ENCODE measurements at places on chromosomes 4 and X. TPM values are rescaled to one million over a fixed set of nuclear protein-coding genes. Genes with fewer than 3 reads are reported as not detected.
A peak's percentile ranks its signal among the peaks of the same experiment; 100 is the strongest.

DNA sequence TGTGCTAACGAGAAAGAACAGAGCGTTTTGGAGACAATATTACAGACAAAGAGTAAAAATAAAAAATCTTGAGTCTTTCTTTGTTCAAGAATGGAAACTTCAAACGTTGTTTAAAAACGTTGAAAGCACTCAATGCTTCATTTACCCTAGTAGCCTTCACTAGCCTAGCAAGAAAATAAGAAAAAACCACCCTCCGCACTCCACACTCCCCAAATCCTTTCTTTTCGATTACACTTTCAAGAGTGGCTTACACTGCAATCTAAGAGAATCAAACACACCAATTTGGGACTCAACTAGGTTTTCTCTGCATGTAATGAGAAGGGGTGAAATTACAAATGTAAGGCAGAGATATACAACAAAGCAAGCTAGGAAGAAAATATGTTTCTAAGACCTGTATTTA, 4.7 kb downstream of the TMSB4X start:
- peaks cover 60% of the 10 kb centered on the region for H3K4me1 ChIP-seq
- peak overlapping the region; percentile 63 for H3K27ac ChIP-seq
- no peak overlapping the region for H3K4me3 ChIP-seq
- H3K36me3 ChIP-seq, result no peaks in the 10 kb centered on the region
- no peaks in the 10 kb centered on the region for H3K27me3 ChIP-seq

- no peak overlapping the region for H3K27ac ChIP-seq
- DNase-seq, result no peak
- H3K36me3 ChIP-seq, result no peaks in the 10 kb centered on the region
Observed at GRCh38 chrX:71315917-71316316, 14.4 kb downstream of the ITGB1BP2 start.

- no peak overlapping the region for H3K4me3 ChIP-seq
- H3K27me3 ChIP-seq, result no peaks in the 10 kb centered on the region
- no peaks in the 10 kb centered on the region for H3K4me1 ChIP-seq
- no peak overlapping the region for H3K27ac ChIP-seq
- DNase-seq, result no peak
Observed at GRCh38 chr4:11376571-11376970, 52.1 kb downstream of the HS3ST1 start.

- DNase-seq, result peak; percentile 67
- H3K27me3 ChIP-seq, result no peaks in the 10 kb centered on the region
- H3K27ac ChIP-seq, result peak overlapping the region; percentile 54
- H3K4me3 ChIP-seq, result no peak overlapping the region
- peaks cover 9% of the 10 kb centered on the region for H3K4me1 ChIP-seq
Observed at GRCh38 chrX:154819771-154820341, 14.6 kb upstream of the MPP1 start.

- no peaks in the 10 kb centered on the region for H3K36me3 ChIP-seq
- H3K4me1 ChIP-seq, result no peaks in the 10 kb centered on the region
- no peak overlapping the region for H3K4me3 ChIP-seq
- DNase-seq, result no peak
Observed at GRCh38 chrX:21963269-21963668, 22.8 kb downstream of the SMS start.

- peak within 1 kb of the TSS; percentile 74 for H3K27ac ChIP-seq
- no peaks in the 10 kb centered on the region for H3K27me3 ChIP-seq
- peaks cover 8% of the 10 kb centered on the region for H3K4me1 ChIP-seq
- H3K36me3 ChIP-seq, result no peaks in the 10 kb centered on the region
- peak within 1 kb of the TSS; percentile 63 for H3K4me3 ChIP-seq
Observed at GRCh38 chr4:86359944-86360478, at the start of gene MAPK10. Gene MAPK10 (minus strand): TSS chr4:86360053.

DNA sequence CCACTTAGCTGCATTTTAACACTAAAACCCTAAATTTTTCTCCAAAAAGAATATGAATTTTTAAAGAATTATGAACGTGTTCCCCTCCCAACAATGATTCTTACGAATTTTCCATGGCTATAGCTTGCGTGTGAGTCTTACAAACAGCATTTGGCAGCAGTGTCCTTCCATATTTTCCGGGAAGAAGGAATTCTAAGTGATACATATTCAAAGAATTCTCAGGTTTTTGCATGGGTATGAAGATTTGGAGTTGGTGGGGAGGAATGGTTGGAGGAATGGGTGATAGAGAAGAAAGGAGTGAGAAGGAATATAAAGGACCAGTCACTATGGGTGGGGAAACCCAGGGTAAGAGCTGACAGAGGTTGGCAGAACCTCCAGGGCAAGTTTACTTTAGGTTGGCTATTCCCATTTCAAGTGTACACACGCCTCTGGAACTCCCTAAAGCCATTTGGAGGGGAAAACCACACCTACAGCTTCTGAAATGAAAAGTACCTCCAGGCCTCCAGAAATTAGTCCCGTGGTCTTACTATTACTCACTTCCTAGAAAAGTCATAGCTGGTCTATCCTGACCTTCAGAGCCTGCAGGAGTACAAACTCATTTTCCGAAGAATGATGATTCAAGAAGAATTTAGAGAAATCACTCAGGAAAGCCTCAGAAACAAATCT, 420.8 kb upstream of the DIPK2B start:
- no peak overlapping the region for H3K27ac ChIP-seq
- H3K4me1 ChIP-seq, result no peaks in the 10 kb centered on the region
- no peak for DNase-seq
- no peaks in the 10 kb centered on the region for H3K36me3 ChIP-seq
- no peaks in the 10 kb centered on the region for H3K27me3 ChIP-seq
- no peak overlapping the region for H3K4me3 ChIP-seq

GRCh38 chr4:57055886-57056285, 54.3 kb downstream of the IGFBP7 start:
- H3K36me3 ChIP-seq, result no peaks in the 10 kb centered on the region
- no peak overlapping the region for H3K27ac ChIP-seq
- H3K4me3 ChIP-seq, result no peak overlapping the region
- no peaks in the 10 kb centered on the region for H3K4me1 ChIP-seq

DNA sequence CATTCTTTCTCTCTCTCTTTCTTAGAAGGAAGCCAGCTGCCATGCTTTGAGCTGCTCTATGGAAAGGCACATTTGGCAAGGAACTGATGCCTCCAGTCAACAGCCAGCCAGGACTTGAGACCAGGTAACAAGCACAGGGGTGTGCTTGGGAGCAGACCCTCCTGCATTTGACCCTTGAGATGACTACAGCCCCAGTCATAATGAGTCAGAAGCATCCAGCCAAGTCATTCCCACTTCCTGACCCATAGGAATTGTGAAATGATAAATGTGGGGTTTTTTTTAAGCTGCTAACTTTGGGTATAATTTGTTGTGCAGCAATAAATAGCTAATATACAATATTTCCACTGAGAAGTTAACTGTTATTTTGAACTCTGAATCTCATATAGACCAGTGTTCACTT, 446.9 kb downstream of the GRXCR1 start:
- no peak overlapping the region for H3K4me3 ChIP-seq
- no peaks in the 10 kb centered on the region for H3K27me3 ChIP-seq
- no peak overlapping the region for H3K27ac ChIP-seq
- no peaks in the 10 kb centered on the region for H3K4me1 ChIP-seq
- H3K36me3 ChIP-seq, result no peaks in the 10 kb centered on the region
- DNase-seq, result no peak

DNA sequence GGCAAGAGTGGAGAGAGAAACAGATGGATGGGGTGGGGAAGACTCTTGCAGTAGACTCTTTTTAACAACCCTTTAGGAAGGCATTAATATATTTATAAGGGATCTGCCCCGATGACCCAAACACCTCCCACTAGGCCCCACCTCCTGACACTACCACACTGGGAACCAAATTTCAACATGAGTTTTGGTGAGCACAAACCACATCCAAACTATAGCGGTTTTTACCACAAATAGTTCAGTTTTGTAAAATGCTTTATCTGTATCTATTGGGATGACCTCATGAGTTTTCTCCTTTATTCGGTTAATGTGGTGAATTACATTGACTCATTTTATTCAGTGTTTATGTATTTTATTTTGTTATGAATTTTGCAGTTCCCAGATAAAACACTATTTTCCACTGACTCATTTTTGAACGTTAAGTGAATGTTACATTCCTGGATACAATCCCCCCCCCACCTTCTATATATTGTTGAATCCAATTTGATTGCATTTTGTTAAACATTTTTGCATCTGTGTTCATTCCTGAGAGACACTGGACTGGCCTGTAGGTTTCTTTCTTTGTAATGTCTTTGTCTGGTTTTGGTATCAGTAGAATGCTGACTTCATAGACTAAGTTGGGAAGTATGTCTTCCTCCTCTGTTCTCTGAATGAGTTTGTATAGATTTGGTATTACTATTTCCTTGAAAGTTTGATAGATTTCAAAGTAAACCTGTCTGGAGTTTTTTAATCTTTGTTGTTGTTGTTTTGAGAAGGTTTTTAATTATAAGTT, 13.9 kb upstream of the CPLX1 start:
- H3K27ac ChIP-seq, result no peak overlapping the region
- no peaks in the 10 kb centered on the region for H3K36me3 ChIP-seq
- H3K4me1 ChIP-seq, result no peaks in the 10 kb centered on the region
- H3K27me3 ChIP-seq, result no peaks in the 10 kb centered on the region
- H3K4me3 ChIP-seq, result no peak overlapping the region
- DNase-seq, result no peak

DNA sequence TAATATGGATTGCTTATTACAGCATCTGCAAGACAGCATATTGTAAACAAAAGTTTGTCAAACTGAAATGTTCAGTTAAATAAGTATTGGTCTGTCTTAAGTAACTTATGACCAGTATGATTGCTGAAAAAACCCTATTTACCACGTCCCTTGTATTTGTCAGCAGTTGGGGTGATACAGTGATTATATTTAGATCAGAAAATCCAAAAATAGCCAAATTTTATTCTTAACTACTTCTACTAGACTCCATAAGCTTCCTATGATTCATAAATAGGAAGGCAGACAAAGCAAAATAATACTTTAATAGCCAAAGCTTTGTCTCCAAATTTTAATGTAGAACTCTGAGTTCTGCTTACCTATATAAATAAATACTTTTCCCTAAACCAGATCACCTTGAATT, 45.3 kb downstream of the TBCK start:
- H3K27me3 ChIP-seq, result no peaks in the 10 kb centered on the region
- no peaks in the 10 kb centered on the region for H3K36me3 ChIP-seq
- H3K4me3 ChIP-seq, result no peak overlapping the region
- DNase-seq, result no peak

DNA sequence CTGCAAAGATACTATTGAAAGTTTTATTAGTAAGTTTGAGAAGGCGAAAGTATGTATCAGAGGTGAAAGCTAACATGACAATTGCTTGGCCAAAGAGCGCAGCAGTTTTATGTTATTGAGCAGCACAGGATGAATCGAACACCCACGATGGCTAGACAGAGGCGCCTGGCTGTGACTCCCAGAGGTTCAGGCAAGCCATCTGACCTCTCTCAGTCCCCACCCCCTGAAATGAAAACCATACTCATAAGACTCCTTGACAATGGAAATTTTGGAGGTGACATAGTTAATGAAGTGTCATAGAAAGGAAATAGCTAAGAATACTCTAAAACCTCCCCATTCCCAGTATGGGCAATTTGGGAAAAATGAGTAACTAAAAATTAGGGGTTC, 70.6 kb downstream of the MGST2 start:
- H3K27ac ChIP-seq, result no peak overlapping the region
- peak; percentile 11 for DNase-seq

DNA sequence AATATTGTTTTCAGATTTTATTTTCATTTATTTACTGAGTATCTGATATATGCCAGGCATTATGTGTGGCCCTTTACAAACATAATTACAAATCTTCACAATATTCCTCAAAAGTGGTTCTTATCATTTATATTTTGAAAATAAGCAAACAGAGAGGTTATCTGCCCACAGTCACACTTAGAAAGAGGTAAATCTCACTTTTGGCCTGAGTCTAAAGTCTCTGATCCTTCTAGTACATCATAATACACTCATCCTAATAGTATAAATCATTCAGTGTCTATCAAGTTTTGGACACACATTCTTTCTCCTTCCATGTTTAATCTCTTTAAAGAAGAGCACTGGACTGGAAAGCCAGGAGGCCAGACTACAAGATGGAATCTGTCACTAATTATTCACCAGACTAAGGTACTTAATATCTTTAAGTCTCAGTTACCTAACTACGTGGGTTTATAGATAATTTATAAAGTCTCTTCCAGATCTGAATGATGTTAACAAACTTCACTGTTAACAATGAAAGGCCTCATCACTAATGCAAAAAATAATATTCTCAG, 281.3 kb downstream of the PPP3CA start:
- no peak for DNase-seq
- H3K4me3 ChIP-seq, result no peak overlapping the region
- H3K27ac ChIP-seq, result no peak overlapping the region
- no peaks in the 10 kb centered on the region for H3K27me3 ChIP-seq

- H3K4me1 ChIP-seq, result peaks cover 28% of the 10 kb centered on the region
- no peaks in the 10 kb centered on the region for H3K36me3 ChIP-seq
- H3K27ac ChIP-seq, result no peak overlapping the region
- no peaks in the 10 kb centered on the region for H3K27me3 ChIP-seq
Observed at GRCh38 chr4:154417373-154417673, 74.3 kb downstream of the DCHS2 start.

DNA sequence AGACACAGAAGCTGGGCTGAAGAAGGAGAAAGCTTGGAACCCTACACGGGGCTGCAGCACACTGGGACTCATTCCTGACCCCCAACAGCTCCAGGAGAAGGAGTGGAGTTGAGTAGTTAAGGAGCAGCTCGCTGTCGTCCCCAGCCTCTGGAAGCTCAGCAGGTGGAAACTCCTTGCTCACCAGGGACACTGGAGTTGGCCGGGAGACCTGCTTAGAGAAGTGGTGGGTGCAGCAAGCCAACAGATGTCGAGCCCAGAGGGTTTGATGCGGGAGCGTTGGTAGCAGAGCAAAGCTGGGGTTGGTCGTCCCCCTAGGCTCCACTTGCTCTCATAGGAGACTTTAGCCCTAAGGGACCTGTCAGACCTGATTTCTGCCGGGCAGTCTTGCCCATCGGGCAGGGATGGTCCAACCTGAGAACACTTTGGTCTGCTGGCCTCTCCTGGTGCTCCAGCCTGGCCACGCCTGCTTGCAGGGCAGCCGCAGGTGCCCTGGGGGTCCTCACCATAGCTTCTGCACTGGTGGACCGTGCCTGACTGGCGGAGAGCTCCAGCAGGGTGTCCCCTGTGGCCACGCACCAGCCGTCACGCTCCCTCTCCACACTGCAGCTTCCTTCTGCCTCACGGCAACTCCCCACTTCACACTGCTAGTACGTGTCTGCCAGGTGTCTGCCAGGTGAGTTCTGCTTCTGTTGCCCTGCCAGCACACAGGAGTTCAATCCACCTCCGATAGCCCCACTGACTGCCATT, 353.7 kb downstream of the GASK1B start:
- no peaks in the 10 kb centered on the region for H3K4me1 ChIP-seq
- no peak overlapping the region for H3K4me3 ChIP-seq
- H3K27me3 ChIP-seq, result no peaks in the 10 kb centered on the region
- no peaks in the 10 kb centered on the region for H3K36me3 ChIP-seq
- DNase-seq, result no peak

- DNase-seq, result no peak
- H3K36me3 ChIP-seq, result no peaks in the 10 kb centered on the region
- no peak overlapping the region for H3K4me3 ChIP-seq
Observed at GRCh38 chr4:133127500-133127899, 21.6 kb upstream of the PCDH10 start.

GRCh38 chr4:15729910-15730533, 27.2 kb downstream of the BST1 start:
- no peaks in the 10 kb centered on the region for H3K4me1 ChIP-seq
- no peaks in the 10 kb centered on the region for H3K27me3 ChIP-seq
- H3K27ac ChIP-seq, result no peak overlapping the region
- peak; percentile 62 for DNase-seq
- H3K36me3 ChIP-seq, result no peaks in the 10 kb centered on the region
- no peak overlapping the region for H3K4me3 ChIP-seq

- no peaks in the 10 kb centered on the region for H3K36me3 ChIP-seq
- H3K27ac ChIP-seq, result no peak overlapping the region
- no peaks in the 10 kb centered on the region for H3K27me3 ChIP-seq
- no peak overlapping the region for H3K4me3 ChIP-seq
Observed at GRCh38 chr4:168710353-168710946, 213.6 kb downstream of the PALLD start.

Gene EDA
- total RNA-seq, result 1.2 TPM

Gene TGIF2LX
- not detected for total RNA-seq

Gene GSX2
- 0.58 TPM for total RNA-seq

Gene MAGEA12
- total RNA-seq, result not detected

Gene GATB
- 19.2 TPM for total RNA-seq
